D721Med (cell line): ENCODE measurements at places on chromosomes 13 and 19.

DNA sequence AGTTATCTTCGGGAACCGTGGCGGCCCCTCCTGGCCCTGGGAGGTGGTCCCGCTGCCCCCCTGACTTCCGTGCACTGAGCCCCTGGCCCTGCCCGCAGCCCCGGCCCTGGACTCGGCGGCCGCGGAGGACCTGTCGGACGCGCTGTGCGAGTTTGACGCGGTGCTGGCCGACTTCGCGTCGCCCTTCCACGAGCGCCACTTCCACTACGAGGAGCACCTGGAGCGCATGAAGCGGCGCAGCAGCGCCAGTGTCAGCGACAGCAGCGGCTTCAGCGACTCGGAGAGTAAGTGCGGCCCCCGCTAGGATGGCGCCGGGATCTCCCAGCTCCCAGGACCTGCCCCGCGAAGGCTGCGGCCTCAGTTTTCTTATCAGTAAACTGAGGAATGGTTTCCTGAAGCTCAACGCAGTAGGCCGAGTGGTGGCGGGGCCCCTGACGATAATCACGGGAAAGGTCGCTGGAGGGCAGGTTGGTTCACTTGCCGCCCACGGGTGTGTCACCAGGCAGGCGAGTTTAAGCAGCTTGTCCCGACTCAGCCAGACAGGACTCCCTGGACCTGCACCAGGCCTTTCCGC, 924 bp downstream of the RGCC start:
- DNase-seq = no peak

- no peak for DNase-seq
Observed at GRCh38 chr13:21055016-21055415, 6.4 kb downstream of the LATS2 start.

DNA sequence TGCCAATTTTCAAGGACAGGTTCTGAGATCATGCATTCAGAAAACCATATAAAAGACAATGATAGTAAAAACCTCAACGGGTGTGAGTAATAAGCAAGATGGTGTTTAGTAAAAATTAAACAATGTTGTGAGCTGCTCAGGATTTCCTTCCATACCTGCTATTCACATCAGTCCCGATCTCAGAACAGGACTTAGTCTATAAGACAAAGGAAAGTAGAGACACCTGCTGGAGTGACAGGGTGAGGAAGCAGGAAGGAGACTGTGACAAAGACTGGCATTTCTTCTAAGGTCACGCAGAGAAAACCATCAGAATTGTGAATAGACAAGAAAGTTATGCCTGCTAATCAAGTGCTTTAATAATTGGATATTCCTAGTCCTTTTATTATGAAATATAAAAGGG, 648.0 kb downstream of the DACH1 start:
- no peak for DNase-seq

- no peak for DNase-seq
Observed at GRCh38 chr19:19750842-19751790, 18.2 kb upstream of the ZNF14 start.

GRCh38 chr13:29164116-29164515, 344.0 kb downstream of the MTUS2 start:
- no peak for DNase-seq

- no peak for DNase-seq
Observed at GRCh38 chr13:37148501-37148900, 43.0 kb upstream of the CSNK1A1L start.

DNA sequence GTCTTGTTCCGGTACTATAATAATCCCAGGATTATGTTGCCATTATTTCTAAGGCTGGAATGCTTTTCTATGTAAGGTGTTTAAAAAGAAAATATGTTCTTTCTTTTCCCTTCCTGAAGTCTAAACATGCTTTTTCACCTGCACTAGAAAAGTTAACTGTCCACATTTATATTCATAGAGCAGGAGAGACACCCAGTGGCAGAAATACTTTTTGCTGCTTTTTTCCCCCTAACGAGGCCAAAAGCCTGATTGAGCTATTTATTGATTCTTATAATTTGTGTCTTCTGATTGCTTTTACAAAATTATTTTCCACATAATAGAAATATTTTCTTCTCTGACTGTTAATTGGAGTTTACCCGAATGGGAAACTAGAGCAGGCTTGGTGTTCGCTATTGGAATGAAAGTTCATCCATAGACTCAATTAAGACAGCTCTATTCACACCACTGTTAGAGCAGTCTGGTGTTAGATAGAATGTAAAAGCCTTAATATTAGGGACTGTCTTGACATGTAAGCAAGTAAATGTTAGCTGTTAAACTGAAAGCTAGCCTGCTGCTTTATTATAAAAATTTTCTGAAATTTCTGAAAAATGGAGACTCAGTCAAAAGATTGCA, 15.8 kb downstream of the GPR180 start:
- no peak for DNase-seq
